ENCODE measurements at places on chromosomes 3 and 15.

DNA sequence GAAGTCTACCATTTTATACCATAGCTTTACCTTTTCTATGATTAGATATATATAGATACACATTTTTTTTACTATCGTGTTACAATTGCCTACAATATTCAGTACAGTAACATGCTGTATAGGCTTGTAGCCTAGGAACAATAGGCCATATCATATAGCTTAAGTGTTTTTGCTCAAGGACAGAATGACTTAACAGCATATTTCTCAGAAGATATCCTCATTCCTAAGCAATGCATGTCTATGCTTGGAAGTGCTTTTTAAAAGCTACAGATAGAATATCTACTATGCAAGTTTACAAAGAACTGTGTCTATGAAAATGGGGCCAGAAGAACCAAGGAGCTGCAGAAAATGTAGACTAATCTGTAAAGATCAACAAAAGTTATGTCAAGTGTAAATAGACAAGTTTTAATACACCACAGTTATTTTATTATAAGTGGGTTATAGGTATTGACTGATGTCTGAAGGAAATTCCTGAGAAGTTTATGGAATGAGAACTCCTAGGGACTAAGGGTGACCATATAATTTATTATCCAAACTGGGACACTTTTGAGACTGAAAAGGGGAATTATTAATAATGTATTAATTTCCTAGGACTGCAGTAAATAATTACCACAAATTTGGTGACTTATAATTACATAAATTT lies 138.7 kb upstream of the TGFBR2 start:
- DNase-seq, result no peak

DNA sequence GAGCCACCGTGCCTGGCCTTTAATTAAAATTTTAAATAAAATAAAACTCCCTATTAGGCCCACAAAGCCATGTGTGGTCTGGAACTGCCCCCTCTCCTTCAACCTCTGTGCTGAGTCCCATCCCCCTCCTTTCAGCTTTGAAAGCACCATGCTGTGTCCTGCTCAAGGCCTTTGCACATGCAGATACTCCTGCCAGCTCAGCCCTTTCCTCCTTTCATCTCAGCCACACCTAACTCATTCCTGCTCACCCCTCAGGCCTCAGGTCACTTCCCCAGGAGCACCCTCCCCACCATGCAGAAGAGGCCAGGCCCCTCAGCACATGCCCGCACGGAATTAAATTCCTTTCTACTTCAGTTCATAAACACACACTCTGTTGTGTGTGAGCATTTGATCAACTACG lies 28.1 kb downstream of the ATRIP start:
- DNase-seq, result no peak

DNA sequence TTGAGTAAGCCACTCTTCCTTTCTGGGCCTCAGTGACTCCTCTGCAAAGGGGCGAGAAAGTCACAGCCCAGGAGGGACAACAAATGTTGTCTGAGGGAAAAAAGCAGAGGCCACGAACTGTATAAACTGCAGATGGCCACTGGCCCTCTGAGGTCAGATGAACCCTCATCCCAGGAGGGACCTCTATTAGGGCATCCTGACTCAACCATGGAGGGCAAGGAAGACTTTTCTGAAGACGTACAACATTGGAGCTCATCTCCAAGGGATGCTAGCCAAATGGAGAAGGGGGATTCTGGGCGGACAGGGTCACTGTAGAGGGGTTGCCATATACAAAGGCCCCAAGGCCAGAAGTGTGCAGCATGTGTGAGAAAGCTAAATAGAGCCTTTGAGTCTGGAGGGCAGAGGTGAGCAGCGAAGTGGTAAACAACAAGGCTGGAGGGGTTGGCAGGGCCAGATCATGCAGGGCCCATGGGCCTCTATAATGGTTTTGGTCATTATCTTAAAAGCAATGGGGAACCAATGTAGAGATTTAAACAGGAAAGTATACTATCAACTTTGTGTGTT lies 16.7 kb downstream of the GRAMD2A start:
- DNase-seq, result no peak

DNA sequence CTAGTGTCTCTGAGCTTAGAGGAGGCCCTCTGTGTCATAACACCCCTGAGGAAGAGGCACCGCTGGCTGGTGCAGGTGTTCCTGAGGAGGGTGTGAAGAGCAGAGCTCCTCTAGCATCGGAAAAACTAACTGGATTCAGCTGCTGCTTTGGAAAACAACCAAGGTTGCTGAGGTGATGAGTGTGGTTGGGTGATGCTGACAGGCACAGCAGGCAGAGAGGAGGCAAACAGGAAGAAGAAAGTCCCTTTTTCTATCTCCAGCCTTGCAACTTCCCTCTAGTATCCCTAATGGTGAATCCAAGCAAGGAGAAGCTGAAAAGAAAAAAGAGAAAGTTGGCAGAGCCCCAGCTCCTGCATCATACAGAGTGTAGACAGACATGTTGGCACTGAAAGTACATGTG lies 3.8 kb upstream of the OR4F15 start:
- peak; percentile 87 for DNase-seq

- peak; percentile 86 for DNase-seq
These were observed 31.7 kb downstream of the SLC6A6 start for GRCh38 chr3:14434126-14434497.

DNA sequence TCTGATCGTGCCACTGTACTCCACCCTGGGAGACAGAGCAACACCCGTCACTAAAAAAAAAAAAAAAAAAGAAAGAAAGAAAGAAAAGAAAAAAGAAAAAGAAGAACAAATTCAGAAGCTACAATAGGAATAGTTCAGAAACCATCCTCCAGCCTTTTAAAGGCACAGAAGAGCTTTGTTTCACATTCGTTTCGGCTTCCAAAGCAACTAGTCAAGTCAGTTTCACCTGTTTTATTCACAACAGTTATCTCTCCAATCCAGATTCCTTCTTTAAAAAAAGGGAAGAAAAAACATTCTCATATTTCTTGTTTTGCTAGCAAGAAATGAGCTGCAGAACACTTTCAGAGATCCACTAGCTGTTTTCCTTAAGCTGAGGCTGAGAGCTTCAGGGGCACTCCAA lies 767.7 kb upstream of the CFAP20DC start:
- peak; percentile 22 for DNase-seq

DNA sequence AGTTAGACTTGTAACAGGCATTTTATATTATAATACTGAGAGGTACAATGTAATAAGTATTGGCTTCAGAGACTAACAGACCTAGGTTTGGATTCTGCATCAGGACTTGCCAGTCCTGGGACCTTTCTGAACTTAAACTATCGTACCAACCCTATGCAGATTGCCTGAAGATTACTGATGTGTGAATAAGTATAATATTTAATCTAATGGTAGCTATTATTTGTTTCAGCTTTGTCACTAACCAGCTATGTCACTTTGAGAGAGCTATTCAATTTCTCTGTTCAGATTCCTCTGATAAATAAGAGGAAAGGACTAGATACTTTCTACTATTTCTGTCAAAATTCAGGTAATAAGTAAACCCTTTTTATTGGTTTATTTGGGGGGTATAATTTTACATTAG lies 184.4 kb upstream of the NECTIN3 start:
- no peak for DNase-seq

DNA sequence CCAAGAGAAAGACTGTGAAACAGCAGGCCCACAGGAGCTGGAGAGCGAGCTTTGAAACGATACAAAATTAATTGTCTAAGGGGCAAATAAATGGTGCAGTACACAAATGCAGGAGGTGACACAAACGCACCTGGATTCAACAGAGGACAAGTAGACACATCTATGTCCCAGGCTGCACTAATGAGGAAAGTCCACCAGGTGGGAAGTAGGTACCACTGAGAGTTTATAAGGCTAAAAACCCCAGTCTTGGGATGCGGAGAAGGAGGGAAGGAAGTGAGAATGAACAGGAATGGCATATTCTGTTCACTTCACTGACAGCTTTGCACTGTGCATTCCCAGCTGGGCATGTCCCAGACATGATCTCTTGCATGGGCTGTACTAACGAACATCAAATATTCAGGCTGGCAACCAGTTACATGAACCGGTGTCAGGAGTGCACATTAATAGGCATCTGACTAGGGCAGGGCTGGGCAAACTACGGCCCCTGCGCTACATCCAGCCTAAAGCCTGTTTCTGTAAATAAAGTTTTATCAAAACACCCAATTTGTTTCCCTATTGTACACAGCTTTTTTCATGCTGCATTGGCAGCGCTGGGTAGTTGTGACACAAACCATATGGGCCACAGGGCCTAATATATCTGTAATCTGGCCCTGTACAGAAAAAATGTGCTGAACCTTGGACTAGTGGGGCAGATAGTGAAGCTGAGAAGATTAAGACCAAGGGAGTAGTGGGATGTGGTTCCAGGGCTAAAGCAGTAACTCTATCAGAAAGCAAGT lies 107.0 kb downstream of the IGF2BP2 start:
- no peak for DNase-seq

DNA sequence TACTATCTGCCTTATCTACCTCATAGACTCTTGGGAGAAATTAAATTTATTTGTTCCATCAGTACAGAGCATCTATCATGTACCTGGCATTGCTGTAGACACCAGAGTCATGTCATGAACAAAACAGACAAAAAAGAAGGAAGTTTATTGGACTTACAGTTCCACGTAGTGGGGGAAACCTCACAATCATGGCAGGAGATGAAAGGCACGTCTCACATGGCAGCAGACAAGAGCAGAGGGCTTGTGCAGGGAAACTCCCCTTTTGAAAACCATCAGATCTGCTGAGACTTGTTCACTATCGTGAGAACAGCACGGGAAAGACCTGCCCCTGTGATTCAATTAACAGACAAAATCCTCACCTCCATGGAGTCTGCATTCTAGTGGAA lies 25.6 kb upstream of the ACAP2 start:
- no peak for DNase-seq

DNA sequence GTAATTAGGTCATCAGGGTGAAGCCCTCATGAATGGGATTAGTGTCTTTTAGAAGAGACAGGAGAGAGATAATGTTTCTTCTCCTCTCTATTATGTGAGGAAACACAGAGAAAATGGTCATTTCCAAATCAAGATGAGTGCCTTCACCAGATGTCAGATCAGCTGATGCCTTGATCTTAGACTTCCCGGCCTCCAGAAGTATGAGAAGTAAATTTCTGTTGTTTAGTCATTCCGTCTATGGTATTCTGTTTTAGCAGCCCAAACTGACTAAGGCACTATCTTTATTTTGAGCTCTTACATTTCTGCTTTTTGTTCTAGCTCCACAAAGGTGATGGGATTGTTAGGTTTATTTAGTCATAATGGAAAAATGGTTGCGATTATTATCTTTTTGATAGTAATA lies 273.2 kb upstream of the GADL1 start:
- DNase-seq, result no peak

DNA sequence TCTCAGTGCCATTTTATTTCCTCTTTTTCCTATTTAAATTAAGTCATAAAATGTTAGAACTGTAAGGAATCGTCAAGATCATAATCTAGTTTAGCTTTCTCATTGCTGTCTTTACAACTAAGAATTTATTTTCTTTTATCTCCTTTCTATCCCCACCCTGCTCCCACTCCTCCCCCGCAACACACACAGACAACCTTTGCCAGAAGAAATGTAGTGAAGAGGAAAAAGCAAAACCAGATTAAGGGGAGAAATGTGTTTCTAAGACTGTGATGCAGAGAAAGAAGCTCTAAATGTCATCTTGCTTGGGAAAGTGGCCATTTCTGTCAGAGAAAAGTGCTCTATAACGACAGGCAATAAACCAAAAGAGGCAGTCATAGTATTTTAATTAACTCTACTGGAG lies 78.3 kb upstream of the MLF1 start:
- DNase-seq, result no peak

DNA sequence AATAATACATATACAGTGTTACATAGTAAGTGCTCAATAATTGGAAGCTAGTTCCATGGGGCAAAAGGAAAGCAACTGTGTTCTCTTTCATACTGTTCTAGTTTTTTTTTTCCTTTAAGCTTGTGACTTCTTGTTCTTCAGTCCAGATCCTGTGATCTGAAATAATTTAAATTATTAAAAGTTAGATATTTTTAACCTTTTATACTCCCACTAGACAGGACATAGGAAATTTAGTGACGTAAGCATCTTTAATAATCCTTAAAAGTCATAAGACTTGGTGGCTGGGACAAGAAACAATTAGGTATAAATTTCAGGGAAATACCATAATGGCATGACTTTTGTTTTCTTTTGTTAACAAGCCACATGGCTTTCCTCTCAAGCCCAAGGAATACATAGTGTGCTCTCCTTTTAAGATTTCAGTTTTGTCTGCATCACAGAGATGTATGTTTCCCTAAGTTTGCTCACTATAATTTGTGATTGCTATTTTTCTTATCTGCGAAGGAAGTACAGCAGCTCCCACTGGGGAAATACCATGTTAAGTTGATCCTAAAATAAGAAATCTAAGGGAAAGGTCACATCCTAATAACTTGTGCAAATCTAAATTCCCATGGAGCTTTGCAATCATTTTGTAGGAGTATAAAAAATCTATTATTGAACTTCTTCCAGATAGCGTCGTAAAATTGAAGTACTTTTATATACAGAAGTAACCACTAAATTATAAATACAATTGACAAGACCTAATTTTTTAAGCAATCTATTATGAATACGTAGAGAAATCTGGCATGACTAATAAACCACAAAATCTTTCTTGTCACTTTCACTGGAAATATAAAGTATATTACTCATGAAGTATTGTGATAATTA lies 30.1 kb downstream of the PPARG start:
- DNase-seq, result no peak

DNA sequence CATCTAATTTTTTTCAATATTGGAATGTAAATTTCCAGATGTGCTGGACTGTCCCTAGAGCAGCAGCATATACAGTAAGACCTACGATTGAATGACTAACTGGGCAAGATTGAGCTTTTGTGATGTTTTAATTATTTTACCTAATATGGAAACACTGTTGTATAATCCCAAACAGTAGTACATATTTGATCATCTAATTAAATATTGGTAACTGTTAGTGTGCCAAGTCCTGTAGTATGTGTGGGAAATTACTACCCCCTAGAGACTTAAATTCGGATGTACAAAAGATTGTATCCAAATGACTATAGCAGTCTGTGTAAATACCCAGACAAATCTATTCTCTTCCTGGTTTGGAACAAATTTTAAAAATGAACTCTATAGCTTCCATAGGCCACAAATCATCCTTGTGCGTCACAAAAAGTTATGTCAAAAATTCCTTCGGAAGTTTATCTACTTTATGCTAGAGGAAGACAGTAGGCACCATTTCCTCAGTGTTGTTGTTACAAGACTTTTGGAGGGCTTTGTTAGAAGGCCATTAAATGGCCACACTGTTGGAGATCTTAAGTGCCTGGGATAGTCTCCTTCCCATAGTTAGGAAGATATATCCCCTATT lies 41.6 kb downstream of the NKIRAS1 start:
- no peak for DNase-seq

- no peak for DNase-seq
These were observed 20.7 kb downstream of the POPDC2 start for GRCh38 chr3:119639494-119640350.

DNA sequence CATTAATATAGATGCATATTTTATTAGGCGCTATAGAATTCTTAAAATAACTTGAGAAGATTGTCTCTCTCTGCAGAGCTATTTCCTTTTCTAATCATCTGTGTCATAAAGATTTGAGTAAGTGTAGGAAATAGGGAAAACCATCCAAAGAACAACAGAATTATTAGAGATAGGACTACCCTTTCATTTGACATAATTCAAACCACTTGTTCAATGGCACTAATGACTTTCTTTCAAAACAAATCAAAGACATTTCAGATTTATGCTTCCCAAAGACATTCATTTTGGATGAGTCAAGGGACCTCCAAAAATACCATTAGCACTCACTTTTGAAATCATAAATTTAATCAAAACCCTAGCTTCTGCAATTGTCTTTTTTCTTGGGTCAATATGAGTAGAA lies 29.5 kb downstream of the PRICKLE2 start:
- no peak for DNase-seq

All from RPMI7951 (cell line).